H1 (cell line): ENCODE measurements at places on chromosomes 5 and 9. TPM values are rescaled to one million over a fixed set of nuclear protein-coding genes. Genes with fewer than 3 reads are reported as not detected.

Gene ACTBL2
- polyA plus RNA-seq, result not detected in 2 replicates

Gene ADRA1B
- 0.08 TPM in 1 of 2 replicates, not detected in the other for polyA plus RNA-seq

Gene TMC1
- polyA plus RNA-seq, result 0.55 and 0.98 TPM in 2 replicates

Gene IL5
- polyA plus RNA-seq, result not detected in 2 replicates

DNA sequence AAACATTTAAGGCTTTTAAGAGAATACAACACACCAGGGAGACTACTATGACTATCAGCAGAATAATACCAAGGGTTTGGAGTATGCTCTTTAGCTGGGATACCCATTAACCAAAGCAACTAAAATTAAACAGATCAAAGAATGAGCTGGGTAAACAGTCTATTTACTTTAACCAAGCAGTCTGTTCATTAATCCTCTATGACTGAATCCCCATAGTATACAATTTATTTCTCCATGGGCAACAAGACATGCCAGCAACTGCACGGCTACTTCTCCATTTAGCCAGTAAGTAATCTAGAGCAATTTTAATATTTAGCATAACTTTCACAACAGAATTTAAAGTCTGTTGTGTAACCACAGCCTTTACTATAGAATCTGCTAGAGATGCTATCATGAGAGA lies 77.6 kb downstream of the CDO1 start:
- peaks cover 13% of the 10 kb centered on the region for H3K4me1 ChIP-seq
- no peaks in the 10 kb centered on the region for H3K36me3 ChIP-seq
- no peak for DNase-seq
- no peak overlapping the region for H3K27ac ChIP-seq
- H3K4me3 ChIP-seq, result no peak overlapping the region

Gene PCDHGA9
- polyA plus RNA-seq, result 0.61 and 0.79 TPM in 2 replicates

Gene GABRP
- 2.5 and 4.0 TPM in 2 replicates for polyA plus RNA-seq

DNA sequence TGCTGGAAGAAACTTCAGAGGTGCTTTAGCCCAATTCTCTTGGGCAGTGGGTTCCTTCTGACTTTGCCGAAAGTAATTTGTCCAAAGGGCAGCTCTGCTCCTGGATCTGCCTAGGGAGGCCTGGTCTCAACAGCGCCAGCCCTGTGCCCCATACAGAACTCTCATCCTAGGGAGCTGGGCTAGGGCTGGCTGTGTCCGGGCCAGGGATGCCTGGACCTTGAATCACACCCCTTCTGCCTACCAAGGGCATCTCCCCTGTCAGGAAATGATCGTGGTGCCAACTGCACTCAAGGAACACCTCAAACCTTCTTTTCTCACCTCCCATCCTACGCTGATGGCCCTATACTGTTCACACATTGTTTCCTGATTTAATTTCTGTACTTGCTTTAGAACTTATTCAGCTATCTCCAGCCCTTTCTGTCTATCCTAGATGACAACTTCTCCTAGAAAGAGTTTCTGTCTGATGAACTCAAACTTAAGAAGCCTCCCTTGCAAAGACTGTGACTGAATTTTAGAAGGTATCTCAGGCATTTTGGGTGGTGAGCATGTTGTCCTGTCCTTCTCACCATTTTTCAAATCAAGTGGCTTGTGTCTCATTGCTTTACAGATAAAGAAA lies 37.4 kb upstream of the NFIB start:
- no peak overlapping the region for H3K4me3 ChIP-seq
- H3K27ac ChIP-seq, result no peak overlapping the region
- peaks cover 68% of the 10 kb centered on the region for H3K27me3 ChIP-seq
- no peaks in the 10 kb centered on the region for H3K36me3 ChIP-seq
- no peak for DNase-seq
- peaks cover 7% of the 10 kb centered on the region for H3K4me1 ChIP-seq

GRCh38 chr5:124957063-124957462 lies 210.6 kb upstream of the ZNF608 start:
- H3K4me1 ChIP-seq, result no peaks in the 10 kb centered on the region
- H3K27ac ChIP-seq, result no peak overlapping the region
- H3K27me3 ChIP-seq, result no peaks in the 10 kb centered on the region
- no peak for DNase-seq
- no peak overlapping the region for H3K4me3 ChIP-seq
- H3K36me3 ChIP-seq, result no peaks in the 10 kb centered on the region

GRCh38 chr5:64166201-64166959 lies 737 bp downstream of the RNF180 start:
- DNase-seq, result no peak
- H3K27ac ChIP-seq, result no peak overlapping the region
- peak overlapping the region; percentile 80 for H3K4me3 ChIP-seq
- H3K4me1 ChIP-seq, result no peaks in the 10 kb centered on the region; the same call in 1 of the 2 replicates
- no peaks in the 10 kb centered on the region; the same call in none of the 2 replicates for H3K27me3 ChIP-seq
- no peaks in the 10 kb centered on the region for H3K36me3 ChIP-seq

GRCh38 chr9:37836386-37836785 lies 35.8 kb downstream of the DCAF10 start:
- no peaks in the 10 kb centered on the region for H3K36me3 ChIP-seq
- H3K4me1 ChIP-seq, result no peaks in the 10 kb centered on the region
- no peak overlapping the region for H3K4me3 ChIP-seq

DNA sequence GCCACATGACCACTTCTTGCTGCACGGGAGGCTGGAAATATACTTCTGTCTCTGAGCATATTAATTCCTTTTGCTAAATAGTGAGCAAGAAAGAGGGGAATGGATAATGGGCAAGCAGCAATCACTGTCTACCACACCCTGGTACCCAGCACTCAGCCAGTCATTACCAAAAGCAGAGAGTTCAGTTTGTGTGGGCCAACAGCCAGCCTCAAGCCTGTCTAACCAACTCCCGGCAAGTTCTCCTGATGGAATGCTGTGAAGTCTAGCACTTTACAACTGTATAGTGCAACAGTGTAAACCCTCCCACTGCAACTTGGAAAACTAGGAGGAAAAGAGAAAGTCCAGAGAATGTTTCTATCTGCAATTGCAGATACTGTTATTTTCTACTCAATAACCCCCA lies 47.8 kb downstream of the PLK2 start:
- H3K4me1 ChIP-seq, result no peaks in the 10 kb centered on the region
- H3K27ac ChIP-seq, result no peak overlapping the region
- H3K27me3 ChIP-seq, result no peaks in the 10 kb centered on the region
- no peak for DNase-seq
- no peak overlapping the region for H3K4me3 ChIP-seq

Gene DNAI1
- 0.35 and 0.54 TPM in 2 replicates for polyA plus RNA-seq

GRCh38 chr5:2566284-2566683 lies 185.2 kb downstream of the IRX2 start:
- H3K27ac ChIP-seq, result no peak overlapping the region
- H3K36me3 ChIP-seq, result no peaks in the 10 kb centered on the region
- DNase-seq, result no peak
- no peak overlapping the region for H3K4me3 ChIP-seq

DNA sequence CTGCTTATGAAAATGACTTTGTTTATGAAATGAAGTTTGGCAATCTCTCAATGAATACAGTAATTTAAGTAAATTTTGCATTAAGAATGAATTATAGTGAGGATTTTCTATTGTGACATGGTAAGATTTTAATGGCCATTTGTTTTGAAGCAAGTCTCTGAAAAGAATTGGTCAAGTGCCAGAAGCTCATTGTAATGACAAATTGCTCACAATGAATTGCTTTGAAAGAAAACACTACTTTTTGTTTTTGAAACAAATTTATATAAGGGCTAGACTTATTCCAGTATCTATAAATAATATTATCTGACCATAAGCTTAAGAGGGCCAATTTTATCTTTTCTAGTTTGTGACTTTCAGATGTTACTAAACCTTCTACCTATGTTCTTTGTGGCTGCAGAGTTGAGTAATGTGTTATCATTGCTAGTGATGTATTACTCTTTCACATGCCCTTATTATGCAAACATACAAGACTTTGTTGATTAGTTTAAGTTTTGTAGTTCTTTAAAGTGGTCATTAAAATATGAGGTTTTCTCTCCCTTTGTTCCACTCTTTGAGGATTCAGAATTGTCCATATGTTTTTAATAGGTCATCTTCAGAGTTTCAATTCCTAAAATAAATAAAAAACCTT lies 93.0 kb upstream of the ZNF608 start:
- H3K36me3 ChIP-seq, result no peaks in the 10 kb centered on the region
- H3K4me1 ChIP-seq, result no peaks in the 10 kb centered on the region
- no peak overlapping the region for H3K4me3 ChIP-seq
- H3K27ac ChIP-seq, result no peak overlapping the region
- H3K27me3 ChIP-seq, result no peaks in the 10 kb centered on the region

GRCh38 chr5:10524376-10525123 lies 39.3 kb upstream of the ANKRD33B start:
- H3K4me3 ChIP-seq, result no peak overlapping the region
- H3K36me3 ChIP-seq, result no peaks in the 10 kb centered on the region
- no peaks in the 10 kb centered on the region for H3K4me1 ChIP-seq
- DNase-seq, result no peak
- no peak overlapping the region for H3K27ac ChIP-seq

Gene LURAP1L
- 0.25 and 0.63 TPM in 2 replicates for polyA plus RNA-seq

GRCh38 chr5:133932441-133933168 lies 35.8 kb downstream of the C5orf15 start:
- no peak for DNase-seq
- no peaks in the 10 kb centered on the region for H3K4me1 ChIP-seq
- no peaks in the 10 kb centered on the region for H3K36me3 ChIP-seq
- no peak overlapping the region for H3K27ac ChIP-seq
- no peaks in the 10 kb centered on the region for H3K27me3 ChIP-seq

GRCh38 chr5:77590347-77590746 lies 48.2 kb downstream of the OTP start:
- DNase-seq, result no peak
- H3K36me3 ChIP-seq, result no peaks in the 10 kb centered on the region
- no peak overlapping the region for H3K4me3 ChIP-seq
- H3K4me1 ChIP-seq, result no peaks in the 10 kb centered on the region

Gene MPDZ
- 12.0 and 14.6 TPM in 2 replicates for polyA plus RNA-seq

DNA sequence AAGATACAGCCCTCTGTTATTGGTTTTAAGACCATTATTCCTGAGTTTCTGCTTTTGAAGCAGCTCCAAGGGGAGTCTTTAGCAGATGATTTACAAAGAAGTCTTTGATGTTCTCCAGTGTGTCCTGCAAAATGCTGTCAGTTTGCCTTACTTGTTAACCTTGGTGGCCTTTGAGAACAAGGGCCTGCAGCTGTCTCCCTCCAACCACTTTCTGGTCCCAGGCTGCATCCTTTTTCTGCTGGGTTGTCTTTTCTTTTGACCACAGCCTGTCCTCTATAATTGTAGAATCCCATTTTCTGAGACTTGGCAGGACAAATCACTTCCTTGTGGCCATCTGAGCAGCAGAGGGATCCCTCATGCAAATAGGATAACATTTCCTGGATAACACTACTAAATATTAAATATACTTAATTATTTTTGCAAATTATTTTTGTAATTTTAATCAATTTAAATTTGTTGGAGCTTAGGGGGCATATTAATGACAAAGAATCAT lies 281.4 kb downstream of the DMRT2 start:
- H3K36me3 ChIP-seq, result no peaks in the 10 kb centered on the region
- DNase-seq, result no peak
- no peaks in the 10 kb centered on the region for H3K4me1 ChIP-seq
- no peaks in the 10 kb centered on the region for H3K27me3 ChIP-seq
- H3K27ac ChIP-seq, result no peak overlapping the region

DNA sequence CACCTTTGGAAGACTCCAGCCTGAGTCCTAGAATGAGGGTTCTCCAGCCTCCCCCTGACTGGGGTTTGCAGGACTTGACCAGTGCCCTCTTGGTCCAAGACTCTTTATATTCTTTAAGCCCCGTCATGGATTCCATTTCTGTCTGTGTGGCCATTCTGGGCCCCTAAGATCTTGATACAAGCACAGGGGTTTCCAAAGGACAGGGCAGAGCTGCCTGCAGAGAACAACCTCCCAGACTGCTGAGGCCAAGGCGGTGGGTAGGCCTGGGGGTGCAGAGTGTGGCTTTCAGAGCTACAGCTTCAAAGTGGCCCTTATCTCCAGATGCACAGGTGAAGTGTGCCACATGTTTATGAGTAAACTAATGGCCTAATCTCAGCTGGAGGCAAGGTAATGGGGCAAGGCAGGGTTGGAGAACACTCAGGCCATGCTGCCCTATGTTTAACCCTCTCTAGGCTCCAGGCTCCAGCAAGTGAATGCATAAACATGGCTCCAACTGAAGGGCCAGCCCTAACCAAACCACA lies 32.1 kb downstream of the FOXI1 start:
- no peak overlapping the region for H3K4me3 ChIP-seq
- no peaks in the 10 kb centered on the region for H3K27me3 ChIP-seq
- no peaks in the 10 kb centered on the region for H3K4me1 ChIP-seq
- no peak overlapping the region for H3K27ac ChIP-seq

- no peak for DNase-seq
- no peaks in the 10 kb centered on the region; the same call in 1 of the 2 replicates for H3K27me3 ChIP-seq
- H3K36me3 ChIP-seq, result no peaks in the 10 kb centered on the region
- H3K4me3 ChIP-seq, result peak overlapping the region; percentile 65
Observed at GRCh38 chr5:136079195-136079985, 50.6 kb downstream of the TGFBI start.

- H3K4me3 ChIP-seq, result no peak overlapping the region
- no peaks in the 10 kb centered on the region for H3K4me1 ChIP-seq
- no peaks in the 10 kb centered on the region for H3K27me3 ChIP-seq
- H3K36me3 ChIP-seq, result no peaks in the 10 kb centered on the region
- DNase-seq, result no peak
- no peak overlapping the region for H3K27ac ChIP-seq
Observed at GRCh38 chr9:112295174-112295573, 38.2 kb downstream of the PTBP3 start.

DNA sequence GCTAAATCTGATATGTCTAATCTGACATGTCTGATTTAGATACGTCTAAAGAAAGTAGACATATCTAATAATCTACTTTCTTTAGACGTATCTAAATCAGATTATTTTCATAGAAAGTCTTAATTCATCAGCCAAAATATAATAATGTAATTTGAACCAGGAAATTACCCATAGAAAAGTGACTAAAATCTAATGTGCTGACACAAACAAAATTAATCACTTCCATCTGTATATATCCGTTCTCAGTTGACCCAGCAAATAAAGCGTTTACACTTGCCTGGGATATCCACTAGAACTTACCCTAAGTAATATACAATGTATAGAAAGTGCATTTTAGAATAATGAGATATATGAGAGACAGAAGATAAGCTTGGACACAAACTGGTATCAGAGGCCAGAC lies 56.7 kb downstream of the TTLL11 start:
- H3K27me3 ChIP-seq, result no peaks in the 10 kb centered on the region
- no peak overlapping the region for H3K27ac ChIP-seq

Gene TAL2
- polyA plus RNA-seq, result 0.47 and 0.82 TPM in 2 replicates

- no peaks in the 10 kb centered on the region for H3K27me3 ChIP-seq
- H3K4me1 ChIP-seq, result no peaks in the 10 kb centered on the region
- H3K36me3 ChIP-seq, result no peaks in the 10 kb centered on the region
- no peak overlapping the region for H3K27ac ChIP-seq
- no peak overlapping the region for H3K4me3 ChIP-seq
Observed at GRCh38 chr9:75146229-75146628, 57.9 kb downstream of the OSTF1 start.

- no peak overlapping the region for H3K4me3 ChIP-seq
- H3K36me3 ChIP-seq, result peaks cover 62% of the 10 kb centered on the region
- H3K27me3 ChIP-seq, result no peaks in the 10 kb centered on the region
- H3K27ac ChIP-seq, result no peak overlapping the region
- peaks cover 5% of the 10 kb centered on the region for H3K4me1 ChIP-seq
Observed at GRCh38 chr9:35067056-35067455, 5.4 kb downstream of the VCP start.

GRCh38 chr9:2837915-2838314 lies 6.0 kb downstream of the PUM3 start:
- no peak overlapping the region for H3K4me3 ChIP-seq
- no peak overlapping the region for H3K27ac ChIP-seq
- H3K27me3 ChIP-seq, result no peaks in the 10 kb centered on the region
- peaks cover 12% of the 10 kb centered on the region for H3K36me3 ChIP-seq
- H3K4me1 ChIP-seq, result no peaks in the 10 kb centered on the region
- DNase-seq, result no peak

- H3K4me1 ChIP-seq, result no peaks in the 10 kb centered on the region
- H3K36me3 ChIP-seq, result no peaks in the 10 kb centered on the region
- H3K27ac ChIP-seq, result no peak overlapping the region
- no peak for DNase-seq
- no peaks in the 10 kb centered on the region for H3K27me3 ChIP-seq
Observed at GRCh38 chr9:98607152-98607551, 101.6 kb downstream of the GABBR2 start.
